RWPE1 (cell line): ENCODE measurements at places on chromosomes 7 and 10.

DNA sequence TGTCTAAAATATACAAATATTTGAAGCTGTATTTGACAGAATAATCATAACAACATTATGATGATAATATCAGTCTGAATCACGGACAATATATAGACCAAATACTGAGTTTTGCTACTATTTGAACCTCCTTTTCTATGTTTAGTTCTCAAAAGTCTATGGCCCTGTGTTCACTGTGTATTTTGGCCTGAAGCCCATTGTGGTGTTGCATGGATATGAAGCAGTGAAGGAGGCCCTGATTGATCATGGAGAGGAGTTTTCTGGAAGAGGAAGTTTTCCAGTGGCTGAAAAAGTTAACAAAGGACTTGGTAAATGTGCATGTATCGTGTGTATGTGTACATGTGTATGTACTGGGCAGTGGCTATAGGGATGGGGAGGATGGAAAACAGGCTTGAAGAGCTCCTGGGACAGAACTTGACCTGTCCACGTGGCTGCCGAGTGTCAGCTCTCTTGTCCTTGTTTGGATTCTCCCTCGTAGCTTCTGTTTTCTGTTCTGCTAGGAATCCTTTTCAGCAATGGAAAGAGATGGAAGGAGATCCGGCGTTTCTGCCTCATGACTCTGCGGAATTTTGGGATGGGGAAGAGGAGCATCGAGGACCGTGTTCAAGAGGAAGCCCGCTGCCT lies 4.2 kb downstream of the CYP2C18 start:
- DNase-seq = no peak

DNA sequence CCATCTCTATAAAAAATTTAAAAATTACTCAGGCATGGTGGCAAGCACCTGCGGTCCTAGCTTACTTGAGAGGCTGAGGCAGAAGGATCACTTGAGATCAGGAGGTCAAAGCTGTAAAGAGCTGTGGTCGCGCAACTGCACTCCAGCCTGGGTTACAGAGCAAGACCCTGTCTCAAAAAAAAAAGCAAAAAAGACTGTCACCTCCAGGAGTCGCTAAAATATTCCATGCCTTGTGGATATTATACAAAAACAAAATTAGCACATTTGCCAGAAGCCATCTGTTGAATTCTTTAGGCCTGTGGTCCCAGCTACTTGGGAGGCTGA lies 87.0 kb upstream of the SDK1 start:
- DNase-seq = no peak

GRCh38 chr7:104895522-104896236 lies 118.3 kb upstream of the KMT2E start:
- DNase-seq = no peak

GRCh38 chr7:121957626-121958025 lies 84.7 kb downstream of the PTPRZ1 start:
- DNase-seq = no peak

DNA sequence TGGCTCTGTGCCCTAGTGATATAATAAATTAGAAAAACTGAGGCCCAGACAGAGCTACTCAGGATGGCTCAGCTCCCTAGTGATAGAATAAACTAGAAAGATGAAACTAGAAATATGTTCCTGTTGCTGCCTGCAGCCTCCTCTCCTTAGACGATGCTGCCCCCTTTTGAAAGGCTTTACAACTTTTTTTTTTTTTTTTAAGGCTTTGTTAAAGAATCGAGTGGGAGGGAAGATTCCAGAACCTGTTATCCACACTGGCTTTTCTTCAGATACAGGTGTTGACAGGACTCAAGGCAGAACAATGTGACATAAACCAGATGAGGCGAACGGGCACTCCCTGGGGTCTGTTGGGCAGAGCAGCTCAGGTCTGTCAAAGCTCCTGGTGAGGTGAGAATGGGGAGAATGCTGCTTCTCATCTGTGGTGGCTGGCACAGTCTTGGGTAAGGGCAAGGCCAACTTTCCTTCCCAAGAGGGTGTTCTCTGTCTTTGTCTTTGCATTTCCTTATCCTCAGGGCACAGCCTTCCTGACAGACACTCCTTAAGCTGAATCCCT lies 175.1 kb downstream of the COBL start:
- peak; percentile 60 for DNase-seq

DNA sequence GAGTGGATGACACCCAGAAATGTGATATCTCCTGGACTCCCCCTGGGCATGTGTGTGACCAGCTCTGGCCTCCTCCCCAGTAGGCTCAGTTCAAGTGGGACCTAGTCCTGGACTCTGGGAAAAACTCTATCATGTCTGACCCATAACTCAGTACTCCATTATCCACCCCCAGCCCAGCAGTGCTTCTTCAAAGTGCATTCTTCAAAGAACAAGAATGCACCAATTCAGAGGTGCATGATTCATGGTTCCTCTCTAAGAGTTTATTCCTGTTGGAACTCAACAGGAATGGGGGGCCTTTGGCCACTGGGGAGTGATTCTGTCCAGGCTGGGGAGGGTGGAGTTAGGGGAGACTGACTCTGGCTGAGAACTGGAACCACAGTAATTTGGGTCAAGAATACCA lies 173.6 kb upstream of the CXCL12 start:
- DNase-seq = no peak

DNA sequence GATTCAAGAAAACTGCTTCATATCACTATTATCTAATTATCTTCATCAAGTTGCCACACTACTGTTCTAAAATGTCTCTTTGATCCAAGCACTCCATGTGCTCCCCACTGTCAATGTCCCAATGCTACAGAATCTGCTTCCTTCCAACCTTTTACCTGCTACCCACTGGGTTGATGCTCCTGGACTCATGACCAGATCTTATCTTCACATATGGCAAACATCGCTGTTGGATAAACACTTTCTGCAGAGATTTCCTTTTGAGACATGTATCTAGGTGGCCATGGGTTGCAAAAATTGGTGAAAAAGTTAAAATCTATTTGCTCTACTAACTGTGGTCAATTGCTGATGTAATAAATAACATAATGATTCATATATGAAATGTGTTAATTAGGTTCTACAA lies 24.5 kb upstream of the SEMA3C start:
- no peak for DNase-seq

DNA sequence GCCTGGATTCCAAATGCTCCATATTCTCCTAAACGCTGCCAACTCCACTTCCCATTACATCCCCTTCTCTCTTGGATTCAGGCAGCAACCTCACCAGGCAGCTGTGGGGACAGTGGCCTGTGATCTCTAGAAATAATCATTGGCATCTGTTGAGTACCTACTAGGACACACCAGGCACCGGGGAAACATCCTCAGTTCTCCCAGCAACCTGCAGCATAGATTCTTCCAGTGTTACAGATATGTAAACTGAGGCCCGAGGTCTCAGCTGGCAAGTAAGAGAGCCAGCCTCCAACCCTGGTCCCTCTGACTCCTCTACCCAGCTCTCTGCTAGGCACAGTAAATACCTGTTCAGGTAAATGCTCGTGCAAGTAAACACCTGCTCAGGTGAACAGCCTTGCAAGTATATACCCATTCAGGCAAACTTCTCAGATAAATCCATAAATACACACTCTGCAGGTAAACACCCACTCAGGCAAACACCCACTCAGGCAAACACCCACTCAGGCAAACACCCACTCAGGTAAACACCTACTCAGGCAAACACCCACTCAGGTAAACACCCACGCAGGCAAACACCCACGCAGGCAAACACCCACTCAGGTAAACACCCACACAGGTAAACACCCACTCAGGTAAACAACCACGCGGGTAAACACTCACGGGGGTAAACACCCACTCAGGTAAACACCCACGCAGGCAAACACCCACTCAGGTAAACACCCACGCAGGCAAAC lies 18.7 kb downstream of the ASB13 start:
- no peak for DNase-seq

- no peak for DNase-seq
Observed at GRCh38 chr10:13684252-13684791, 97.6 kb downstream of the PRPF18 start.

DNA sequence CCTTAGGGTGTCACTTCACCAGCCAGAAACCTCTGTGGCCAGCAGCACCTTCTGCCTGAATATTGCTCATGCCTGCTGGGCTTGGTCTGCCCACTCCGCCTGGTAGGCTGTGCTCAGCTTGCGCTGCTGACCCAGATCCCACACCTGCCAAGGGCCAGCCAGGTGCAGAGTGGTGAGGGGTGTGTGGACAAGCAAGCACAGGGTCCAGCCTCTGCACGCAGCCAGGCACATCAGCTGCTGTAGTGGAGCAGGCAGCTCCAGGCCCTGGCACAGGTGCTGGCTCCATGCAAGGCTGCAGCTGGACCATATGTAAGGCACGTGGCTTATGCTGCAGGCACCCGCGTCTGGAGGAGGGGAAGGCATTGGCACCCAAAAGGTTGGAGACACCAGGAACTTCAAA lies 567.4 kb downstream of the INHBA start:
- DNase-seq = no peak

DNA sequence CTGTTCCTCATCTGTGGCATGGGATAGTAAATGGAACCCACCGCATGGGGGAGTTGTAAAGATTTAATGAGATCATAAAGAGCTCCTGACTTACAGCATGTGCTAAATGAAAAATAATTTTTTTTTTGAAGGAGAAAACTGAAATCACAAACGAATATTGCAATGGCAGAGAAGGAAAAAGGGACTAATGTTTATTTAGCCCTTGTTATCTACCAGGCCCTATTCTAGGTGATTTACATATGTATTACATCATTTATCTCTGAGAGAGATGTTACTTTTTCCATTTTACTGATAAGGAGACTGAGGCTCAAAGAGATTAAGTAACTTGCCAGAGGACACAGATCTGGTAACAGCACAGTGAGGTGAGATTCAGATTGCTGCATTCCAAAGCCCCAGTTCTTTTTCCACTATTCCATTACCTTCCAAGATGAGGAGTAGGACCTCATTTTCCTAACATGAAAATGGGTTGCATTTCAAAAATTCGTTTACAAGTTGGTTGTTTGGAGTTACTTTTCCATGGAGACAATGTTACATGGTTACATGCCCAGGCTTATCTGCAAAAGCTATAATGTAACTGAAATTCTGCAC lies 28.6 kb downstream of the VCL start:
- DNase-seq = no peak

GRCh38 chr7:142962991-142963390 lies 828 bp upstream of the KEL start:
- DNase-seq = no peak

- DNase-seq = no peak
Observed at GRCh38 chr7:46943996-46944395, 637.9 kb downstream of the TNS3 start.

DNA sequence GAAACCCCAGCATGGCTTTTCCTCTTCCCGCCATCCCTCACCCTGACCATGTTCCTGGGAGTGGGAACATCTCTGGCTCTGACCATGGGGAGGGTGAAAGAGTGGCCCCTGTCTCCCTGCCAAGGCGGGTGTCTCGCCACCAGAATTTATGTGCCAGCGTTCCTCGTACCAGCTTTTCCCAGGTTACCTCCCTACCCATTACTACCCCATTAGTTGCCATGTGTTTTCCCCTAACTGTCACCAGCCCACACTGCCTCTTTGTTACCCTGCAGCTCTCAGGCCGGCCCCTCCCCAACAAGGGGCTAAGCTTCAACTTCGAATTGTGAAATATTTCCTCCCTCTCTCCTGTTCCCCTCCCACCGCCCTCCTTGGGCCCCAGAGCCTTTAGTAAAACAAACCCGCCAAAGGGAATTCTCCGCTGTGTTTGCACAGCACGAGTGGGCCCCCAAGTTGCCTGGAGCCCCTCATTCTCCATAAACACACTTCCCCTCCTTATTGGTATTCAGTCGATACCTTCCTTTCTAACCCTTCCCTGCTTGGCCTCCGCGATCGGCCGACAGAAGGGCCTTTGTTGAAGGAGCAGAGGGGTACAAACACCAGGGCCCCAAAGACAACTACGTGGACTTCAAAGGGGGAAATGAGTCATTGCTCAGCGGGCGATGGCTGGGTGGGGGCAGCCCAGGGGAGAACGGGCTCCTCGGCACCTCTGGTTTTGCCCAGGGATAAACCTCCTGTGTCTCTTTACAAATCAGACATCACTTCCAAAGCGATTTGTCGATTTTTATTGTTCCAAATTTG lies 45.5 kb downstream of the SLIT1 start:
- DNase-seq = no peak

DNA sequence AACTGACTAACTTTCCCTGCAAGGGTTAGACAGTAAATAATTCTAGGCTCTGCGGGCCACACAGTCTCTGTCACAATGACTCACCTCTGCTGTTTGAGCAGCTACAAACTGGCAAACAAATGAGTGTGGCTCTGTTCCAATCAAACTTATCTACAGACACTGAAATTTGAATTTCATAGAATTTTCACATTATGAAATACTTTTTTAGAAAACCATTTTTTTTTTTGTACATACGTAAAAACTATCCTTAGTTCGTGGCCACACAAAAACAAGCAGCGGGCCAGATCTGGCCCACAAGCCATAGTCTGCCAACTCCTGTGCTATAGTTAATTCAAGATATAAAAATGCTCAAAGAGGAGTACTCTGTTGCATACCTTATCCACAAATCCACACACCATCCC lies 32.6 kb downstream of the PIP4K2A start:
- DNase-seq = peak; percentile 75

GRCh38 chr10:48742891-48743860 lies 58.5 kb downstream of the WDFY4 start:
- DNase-seq = no peak

- DNase-seq = no peak
Observed at GRCh38 chr10:30070001-30070685, 10.8 kb upstream of the JCAD start.

- DNase-seq = peak; percentile 94
Observed at GRCh38 chr10:89391907-89392756, at the start of gene IFIT1. IFIT1 (plus strand) TSS chr10:89392623; CDS start chr10:89392713, 90 bp downstream.

DNA sequence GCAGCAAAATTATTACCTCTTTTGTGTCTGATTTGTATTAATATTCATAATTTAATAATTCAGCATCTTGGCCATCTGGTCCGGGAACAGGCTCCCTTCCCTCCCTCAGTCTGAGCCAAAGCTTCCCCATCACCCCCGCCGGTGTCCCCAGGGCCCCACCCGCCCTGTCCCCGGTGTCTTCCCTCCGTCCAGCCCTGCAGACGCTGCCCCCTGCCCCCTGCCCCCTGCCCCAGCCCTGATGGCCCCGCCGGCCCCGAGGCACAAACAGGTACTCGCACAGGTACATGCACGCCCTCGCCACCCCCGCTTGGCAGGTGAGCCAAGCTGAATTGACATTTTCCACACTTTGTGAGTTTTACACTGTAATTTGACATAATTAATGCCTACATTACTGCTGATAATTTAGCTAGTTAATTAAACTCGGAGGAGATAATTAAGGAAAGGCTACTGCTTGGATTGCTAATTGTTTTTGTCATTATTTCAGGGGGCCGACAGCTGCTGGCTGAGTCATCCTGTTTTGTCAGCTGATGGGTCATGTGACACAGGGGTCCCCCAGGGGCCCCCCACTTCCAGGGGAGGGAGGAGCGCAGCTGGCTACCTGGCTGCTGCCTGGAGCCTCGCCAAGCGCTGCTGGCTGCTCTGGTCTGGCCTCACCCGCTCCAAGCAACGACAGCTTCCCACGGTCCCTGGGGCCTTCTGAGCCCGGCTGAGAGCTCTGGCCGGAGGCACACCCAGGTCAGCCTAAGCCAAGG lies 36.6 kb downstream of the MICALL2 start:
- no peak for DNase-seq

- DNase-seq = no peak
Observed at GRCh38 chr7:116942504-116942903, 10.8 kb upstream of the ST7 start.

GRCh38 chr7:128266883-128267594 lies 26.0 kb downstream of the LEP start:
- DNase-seq = peak; percentile 67
